ENCODE measurements at places on chromosomes 2 and 18. TPM values are rescaled to one million over a fixed set of nuclear protein-coding genes. Genes with fewer than 3 reads are reported as not detected.

The SIX3 gene
- 0.42 TPM for total RNA-seq

The PSMA8 gene
- total RNA-seq = not detected

- DNase-seq = no peak
- peak overlapping the region; percentile 8 for H3K27ac ChIP-seq
- no peak overlapping the region for H3K4me3 ChIP-seq
- no peaks in the 10 kb centered on the region for H3K36me3 ChIP-seq
- no peaks in the 10 kb centered on the region for H3K27me3 ChIP-seq
These were observed 139.0 kb upstream of the ITGB6 start for GRCh38 chr2:160338901-160339685.

The TNS1 gene
- total RNA-seq = 1,001 TPM

DNA sequence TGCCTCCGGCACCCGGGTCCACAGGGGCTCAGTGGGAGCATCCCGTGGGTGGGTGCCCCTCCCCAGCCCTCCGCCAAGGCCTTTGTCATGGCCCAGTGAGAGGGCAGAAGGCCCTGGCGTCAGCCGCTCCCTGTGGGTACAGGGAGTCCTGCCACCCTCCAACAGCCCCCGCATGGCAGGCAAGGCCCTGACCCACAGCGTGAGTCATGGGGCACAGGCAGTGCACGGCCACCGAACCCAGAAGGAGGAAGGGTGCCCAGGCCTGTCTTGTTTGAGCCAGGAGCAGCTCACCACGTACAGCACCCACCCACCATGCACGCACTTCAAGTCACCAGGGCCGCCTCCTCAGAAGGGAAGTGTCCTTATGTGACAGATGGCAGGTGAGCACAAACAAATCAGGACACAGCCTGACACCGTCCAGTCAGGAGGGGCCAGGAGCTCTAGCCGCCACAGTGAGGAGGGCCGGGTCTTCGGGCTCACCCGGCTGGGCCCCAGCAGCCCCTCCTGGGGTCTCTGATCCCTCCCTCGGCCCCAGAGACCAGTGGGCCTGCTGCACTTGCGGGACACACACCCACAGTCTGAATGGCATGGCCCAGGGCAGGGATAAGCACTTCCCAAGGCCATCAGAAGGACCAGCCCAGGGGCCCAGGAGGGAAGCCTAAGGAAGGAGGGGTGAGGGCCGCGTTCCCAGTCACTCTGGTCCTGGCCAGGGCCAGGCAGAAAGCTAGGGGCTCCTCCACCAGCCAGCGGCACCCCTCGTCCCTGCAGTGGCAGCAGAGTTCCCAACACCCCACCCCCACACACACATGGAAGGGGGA lies 25.8 kb downstream of the BIN1 start:
- no peaks in the 10 kb centered on the region for H3K36me3 ChIP-seq
- peak overlapping the region; percentile 40 for H3K4me3 ChIP-seq
- peaks cover 90% of the 10 kb centered on the region for H3K4me1 ChIP-seq

DNA sequence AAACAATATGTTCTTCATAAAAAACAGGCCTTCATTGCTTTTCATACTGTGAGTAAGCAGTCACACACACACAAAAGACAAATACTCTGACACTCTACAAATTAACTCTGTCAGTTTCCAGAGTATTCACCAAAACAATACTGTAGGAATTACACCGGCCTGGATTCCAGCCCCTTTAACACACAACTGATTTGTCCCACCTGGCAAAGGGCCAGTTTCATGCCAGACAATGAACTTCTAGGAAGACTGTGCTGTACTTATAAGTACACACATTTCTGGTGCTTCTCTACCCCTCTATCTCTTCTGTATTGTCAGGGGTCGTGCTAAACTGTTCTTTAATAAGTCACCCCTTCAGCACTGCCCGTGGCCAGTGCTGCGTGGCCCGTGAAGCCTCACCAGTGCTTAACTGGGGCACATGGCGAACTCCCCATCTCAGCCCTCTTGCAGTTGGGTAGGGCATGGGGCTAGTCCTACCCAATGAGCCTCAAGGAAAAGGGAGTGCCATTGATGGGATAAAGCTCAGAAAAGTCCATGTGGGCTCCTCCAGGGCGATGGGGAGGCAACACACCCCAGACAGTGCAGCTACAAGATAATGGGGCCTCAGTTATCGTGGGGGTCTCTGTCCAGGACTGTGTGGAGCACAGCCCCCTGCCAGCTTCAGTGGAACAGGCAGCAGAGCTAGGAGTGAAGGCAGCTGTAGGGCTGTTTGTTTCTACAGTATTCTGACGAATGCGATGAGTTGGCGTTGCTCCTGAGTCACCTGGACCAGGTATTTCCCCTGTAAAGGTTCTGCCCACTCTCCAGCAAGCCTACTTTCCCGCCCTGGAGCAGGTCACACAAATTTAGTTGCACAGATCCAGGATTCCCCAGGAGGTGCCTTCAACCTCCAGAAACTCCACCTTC lies 99.0 kb downstream of the SP3 start:
- no peak overlapping the region for H3K27ac ChIP-seq
- H3K27me3 ChIP-seq = no peaks in the 10 kb centered on the region
- peaks cover 5% of the 10 kb centered on the region for H3K4me1 ChIP-seq
- H3K36me3 ChIP-seq = no peaks in the 10 kb centered on the region
- DNase-seq = no peak
- no peak overlapping the region for H3K4me3 ChIP-seq

- no peak overlapping the region for H3K4me3 ChIP-seq
- no peaks in the 10 kb centered on the region for H3K4me1 ChIP-seq
- no peak for DNase-seq
- no peak overlapping the region for H3K27ac ChIP-seq
- H3K36me3 ChIP-seq = no peaks in the 10 kb centered on the region
These were observed 243.4 kb downstream of the BCL11A start for GRCh38 chr2:60309941-60310660.

GRCh38 chr2:201699416-201699815 lies 972 bp upstream of the MPP4 start:
- no peak overlapping the region for H3K27ac ChIP-seq
- H3K4me3 ChIP-seq = no peak overlapping the region
- H3K4me1 ChIP-seq = peaks cover 11% of the 10 kb centered on the region
- peaks cover 42% of the 10 kb centered on the region for H3K36me3 ChIP-seq
- peak; percentile 21 for DNase-seq

DNA sequence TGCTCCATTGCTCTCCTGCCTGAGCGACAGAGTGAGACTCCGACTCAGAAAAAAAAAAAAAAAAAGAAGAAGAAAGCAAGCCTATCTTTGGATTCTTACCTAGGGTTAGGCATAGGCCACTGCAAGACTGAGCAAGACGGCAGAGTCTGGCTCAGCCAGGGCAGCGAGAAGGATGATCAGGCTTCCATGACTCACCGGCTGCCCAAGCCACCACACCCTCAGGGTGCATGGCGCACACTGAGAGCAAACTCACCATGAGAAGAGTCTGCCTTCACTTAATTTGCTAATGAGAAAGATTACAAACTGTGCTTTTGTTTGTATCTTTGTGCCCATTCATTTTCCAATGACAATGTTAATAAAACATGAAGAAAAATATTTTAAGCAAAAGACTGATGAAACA lies 8.2 kb downstream of the FAM110C start:
- H3K27ac ChIP-seq = no peak overlapping the region
- no peaks in the 10 kb centered on the region for H3K4me1 ChIP-seq
- no peaks in the 10 kb centered on the region for H3K27me3 ChIP-seq
- DNase-seq = no peak
- H3K36me3 ChIP-seq = no peaks in the 10 kb centered on the region
- H3K4me3 ChIP-seq = no peak overlapping the region

- H3K27ac ChIP-seq = no peak overlapping the region
- H3K36me3 ChIP-seq = no peaks in the 10 kb centered on the region
- no peaks in the 10 kb centered on the region for H3K4me1 ChIP-seq
- no peak for DNase-seq
- no peaks in the 10 kb centered on the region for H3K27me3 ChIP-seq
- no peak overlapping the region for H3K4me3 ChIP-seq
These were observed 103.1 kb downstream of the UPP2 start for GRCh38 chr2:158204741-158205165.

- no peak for DNase-seq
- no peak overlapping the region for H3K4me3 ChIP-seq
- H3K36me3 ChIP-seq = peaks cover 19% of the 10 kb centered on the region
- peaks cover 45% of the 10 kb centered on the region for H3K4me1 ChIP-seq
- no peaks in the 10 kb centered on the region for H3K27me3 ChIP-seq
These were observed 88.4 kb downstream of the CTIF start for GRCh38 chr18:48627216-48627615.

DNA sequence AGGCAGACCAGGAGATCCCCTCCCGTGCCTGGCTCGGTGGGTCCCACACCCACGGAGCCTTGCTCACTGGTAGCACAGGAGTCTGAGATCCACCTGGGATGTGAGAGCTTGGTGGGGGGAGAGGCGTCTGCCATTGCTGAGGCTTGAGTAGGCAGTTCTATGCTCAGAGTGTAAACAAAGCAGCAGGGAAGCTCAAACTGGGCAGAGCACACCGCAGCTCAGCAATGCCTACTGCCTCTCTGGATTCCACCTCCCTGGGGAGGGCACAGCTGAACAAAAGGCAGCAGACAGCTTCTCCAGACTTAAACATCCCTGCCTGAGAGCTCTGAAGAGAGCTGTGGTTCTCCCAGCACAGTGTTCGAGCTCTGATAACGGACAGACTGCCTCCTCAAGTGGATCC lies 85.1 kb downstream of the UGP2 start:
- no peak for DNase-seq
- H3K4me1 ChIP-seq = no peaks in the 10 kb centered on the region
- H3K4me3 ChIP-seq = no peak overlapping the region
- no peaks in the 10 kb centered on the region for H3K27me3 ChIP-seq
- no peak overlapping the region for H3K27ac ChIP-seq

- no peak overlapping the region for H3K4me3 ChIP-seq
- no peak for DNase-seq
- H3K27me3 ChIP-seq = no peaks in the 10 kb centered on the region
- H3K27ac ChIP-seq = no peak overlapping the region
- H3K4me1 ChIP-seq = peaks cover 20% of the 10 kb centered on the region
These were observed 3.8 kb downstream of the SMYD5 start for GRCh38 chr2:73217826-73218225.

The ACKR3 gene
- total RNA-seq = 51.5 TPM

The LYG2 gene
- total RNA-seq = not detected

GRCh38 chr2:152580714-152581113 lies 136.5 kb downstream of the PRPF40A start:
- H3K27ac ChIP-seq = no peak overlapping the region
- DNase-seq = peak; percentile 14
- H3K4me1 ChIP-seq = peaks cover 11% of the 10 kb centered on the region
- H3K4me3 ChIP-seq = no peak overlapping the region

DNA sequence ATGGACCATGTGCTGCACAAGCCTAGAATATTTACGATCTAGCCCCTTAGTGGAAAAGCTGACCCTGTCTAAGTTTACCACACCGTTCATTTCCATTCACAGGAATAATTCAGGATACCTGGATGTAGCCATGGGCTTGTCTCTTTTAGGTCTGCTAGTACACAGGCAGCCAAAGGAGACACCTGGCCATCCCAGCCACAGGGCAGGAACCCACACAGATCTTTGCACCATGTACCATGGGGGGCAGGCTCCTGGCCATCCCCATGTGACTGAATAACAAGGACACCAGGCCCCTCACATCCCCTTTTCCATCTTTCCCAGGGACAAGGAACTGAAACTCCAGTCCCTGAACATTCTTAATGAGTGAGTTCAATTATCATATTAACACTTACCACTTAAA lies 467.3 kb upstream of the MYT1L start:
- no peak overlapping the region for H3K4me3 ChIP-seq
- no peaks in the 10 kb centered on the region for H3K36me3 ChIP-seq
- peak; percentile 66 for DNase-seq
- H3K4me1 ChIP-seq = no peaks in the 10 kb centered on the region

- H3K36me3 ChIP-seq = no peaks in the 10 kb centered on the region
- peaks cover 37% of the 10 kb centered on the region for H3K4me1 ChIP-seq
- H3K4me3 ChIP-seq = peak overlapping the region; percentile 82
- no peak for DNase-seq
- no peaks in the 10 kb centered on the region for H3K27me3 ChIP-seq
These were observed 231.6 kb upstream of the SMAD2 start for GRCh38 chr18:48161911-48162698.

- no peak for DNase-seq
- peaks cover 38% of the 10 kb centered on the region for H3K4me1 ChIP-seq
- no peak overlapping the region for H3K4me3 ChIP-seq
- H3K36me3 ChIP-seq = peaks cover 8% of the 10 kb centered on the region
- no peak overlapping the region for H3K27ac ChIP-seq
- H3K27me3 ChIP-seq = no peaks in the 10 kb centered on the region
These were observed 5.7 kb downstream of the KLHL23 start for GRCh38 chr2:169739351-169739750.

DNA sequence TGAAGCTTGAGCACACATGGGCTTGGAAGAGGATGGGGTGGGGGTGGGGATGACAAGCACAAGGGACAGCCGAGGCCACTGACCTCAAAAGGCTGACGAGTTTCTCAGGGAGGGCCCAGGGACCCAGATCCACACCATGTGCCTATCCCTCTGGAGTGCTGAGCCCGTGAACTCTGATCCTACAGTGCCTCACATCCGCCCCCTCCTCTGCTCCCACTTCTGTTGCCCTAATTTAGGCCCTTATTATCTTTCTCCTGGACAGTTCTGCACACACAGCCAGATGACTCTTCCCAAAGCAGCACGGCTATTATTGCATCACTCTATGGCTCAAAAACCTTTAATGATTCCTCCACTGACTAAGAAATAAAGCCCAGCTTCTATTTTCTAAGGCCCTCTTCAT lies 24.8 kb downstream of the CYRIA start:
- no peak overlapping the region for H3K27ac ChIP-seq
- DNase-seq = no peak
- peaks cover 41% of the 10 kb centered on the region for H3K4me1 ChIP-seq
